ENCODE measurements at places on chromosomes 1 and 21.

DNA sequence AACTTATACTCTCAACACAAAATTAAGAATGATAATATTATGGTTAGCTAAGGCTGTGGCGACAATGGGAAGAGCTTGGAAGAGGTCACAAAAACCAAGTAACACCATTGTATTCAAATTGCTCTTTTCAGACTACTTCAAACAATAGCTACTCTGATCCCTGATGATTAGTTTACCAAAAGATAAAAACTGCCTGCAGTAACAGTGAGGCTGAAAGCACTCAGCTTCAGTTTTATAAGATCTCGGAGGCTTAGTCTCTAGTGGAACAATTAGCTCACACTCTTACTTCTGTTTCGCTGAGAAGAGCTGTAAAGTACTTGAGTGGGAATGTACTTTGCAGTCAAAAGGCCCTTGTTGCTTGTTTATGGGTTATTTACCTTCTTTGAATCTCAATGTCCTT lies 278.5 kb downstream of the LRRC7 start:
- H3K27ac ChIP-seq: no peak overlapping the region
- no peaks in the 10 kb centered on the region for H3K4me1 ChIP-seq
- no peaks in the 10 kb centered on the region for H3K36me3 ChIP-seq
- H3K27me3 ChIP-seq: no peaks in the 10 kb centered on the region
- no peak overlapping the region for H3K4me3 ChIP-seq

DNA sequence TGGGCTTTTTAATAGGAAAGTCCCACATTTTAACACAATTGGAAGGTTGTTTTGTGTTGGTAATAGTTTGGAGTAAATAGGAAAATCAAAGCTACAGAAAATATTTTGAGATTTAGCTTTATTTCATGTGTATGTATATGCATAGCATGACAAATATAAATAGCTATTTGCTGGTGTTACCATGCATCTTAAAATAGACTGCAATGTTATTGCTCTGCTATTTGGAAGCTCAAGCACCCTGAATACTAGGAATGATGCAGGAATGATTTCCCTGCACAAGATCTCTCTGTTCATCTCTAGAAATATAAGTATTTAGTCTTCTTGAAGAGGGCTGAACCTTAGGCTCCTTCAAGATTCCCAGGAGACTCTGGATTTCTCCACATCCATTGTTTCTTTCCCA lies 268.3 kb upstream of the POGK start:
- H3K27me3 ChIP-seq: no peaks in the 10 kb centered on the region
- peaks cover 8% of the 10 kb centered on the region for H3K36me3 ChIP-seq
- DNase-seq: no peak
- H3K4me3 ChIP-seq: no peak overlapping the region
- H3K4me1 ChIP-seq: no peaks in the 10 kb centered on the region

DNA sequence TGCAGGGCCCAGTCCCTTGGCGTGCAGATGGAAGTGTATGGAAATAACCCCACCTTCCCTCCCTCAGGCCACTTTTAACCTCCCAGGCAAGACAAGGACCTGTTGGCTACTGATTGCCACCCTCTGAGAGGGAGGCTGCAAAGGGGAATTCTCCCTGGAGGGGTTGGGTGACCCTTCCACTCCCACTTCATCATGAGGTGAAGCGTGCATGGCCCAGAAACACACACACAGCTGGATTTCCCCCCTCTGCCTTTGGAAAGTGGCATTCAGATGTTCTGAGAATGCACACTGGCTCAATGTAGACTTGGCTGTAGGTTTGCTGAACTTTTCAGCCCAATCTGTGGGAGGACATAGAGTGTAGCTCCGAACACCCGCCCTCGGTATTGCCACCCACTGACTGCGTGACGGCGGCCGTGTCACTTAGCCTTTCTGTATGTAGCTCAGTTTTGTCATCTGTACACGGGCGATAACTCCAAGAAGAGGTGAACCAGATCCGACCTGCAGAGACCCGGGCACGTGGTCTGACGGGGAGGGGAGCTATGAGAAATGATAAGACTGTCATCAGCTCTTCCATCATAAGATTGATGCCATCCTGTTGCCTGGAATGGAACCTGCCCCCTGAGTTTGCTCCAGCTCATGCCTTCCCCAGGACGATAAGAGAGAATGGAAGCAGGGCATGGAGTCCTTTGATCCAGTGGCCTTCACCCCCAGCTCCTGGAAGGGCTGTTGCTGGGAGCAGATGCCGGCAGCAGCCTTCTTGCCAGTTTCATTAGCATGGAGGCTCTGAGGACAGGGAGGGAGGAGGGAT lies 19.3 kb downstream of the MIIP start:
- H3K4me1 ChIP-seq: no peaks in the 10 kb centered on the region
- DNase-seq: no peak
- no peaks in the 10 kb centered on the region for H3K36me3 ChIP-seq
- H3K27ac ChIP-seq: no peak overlapping the region

GRCh38 chr21:45427331-45428271 lies 22.6 kb downstream of the COL18A1 start:
- H3K27me3 ChIP-seq: no peaks in the 10 kb centered on the region
- no peak overlapping the region for H3K4me3 ChIP-seq
- DNase-seq: peak; percentile 91
- peaks cover 21% of the 10 kb centered on the region for H3K36me3 ChIP-seq

DNA sequence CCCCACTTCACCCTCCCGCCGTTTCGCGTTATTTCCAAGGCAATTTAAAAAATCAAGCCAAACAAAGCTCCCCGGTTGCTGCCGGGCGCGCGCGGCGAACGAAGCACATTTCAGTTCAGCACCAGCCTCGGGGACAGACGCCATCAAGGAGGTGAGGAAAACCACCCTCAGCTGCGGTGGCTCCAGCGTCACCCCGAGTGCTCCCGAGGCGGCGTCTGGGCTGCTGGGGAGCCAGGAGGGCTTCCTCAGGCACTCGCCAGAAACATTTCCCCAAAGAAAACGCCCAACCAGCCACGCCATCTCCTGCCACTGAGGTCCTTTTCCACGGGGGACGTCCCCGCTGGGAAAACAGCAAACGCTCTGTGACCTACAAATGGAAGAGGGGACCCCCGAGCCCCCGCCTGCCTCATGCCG lies 623 bp downstream of the GNG4 start:
- H3K4me3 ChIP-seq: peak overlapping the region; percentile 74
- no peaks in the 10 kb centered on the region for H3K36me3 ChIP-seq
- DNase-seq: peak; percentile 79
- H3K27ac ChIP-seq: no peak overlapping the region

GRCh38 chr1:26999440-26999987 lies 6.0 kb downstream of the TRNP1 start:
- H3K27ac ChIP-seq: peak overlapping the region; percentile 91
- H3K4me1 ChIP-seq: peaks cover 25% of the 10 kb centered on the region
- no peaks in the 10 kb centered on the region for H3K27me3 ChIP-seq
- H3K36me3 ChIP-seq: peaks cover 50% of the 10 kb centered on the region
- peak; percentile 96 for DNase-seq

DNA sequence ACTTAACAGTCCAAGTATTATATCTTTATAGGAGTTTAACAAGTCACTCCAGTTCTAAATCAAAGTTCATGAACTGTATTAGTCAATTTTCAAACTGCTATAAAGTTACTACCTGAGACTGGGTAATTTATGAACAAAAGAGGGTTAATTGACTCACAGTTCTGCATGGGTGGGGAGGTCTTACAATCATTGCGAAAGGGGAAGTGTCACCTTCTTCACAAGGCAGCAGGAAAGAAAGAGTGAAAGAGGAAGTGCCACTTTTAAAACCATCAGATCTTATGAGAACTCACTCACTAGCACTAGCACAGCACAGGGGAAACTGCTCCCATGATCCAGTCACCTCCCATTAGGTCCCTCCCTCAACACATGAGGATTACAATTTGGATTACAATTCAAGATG lies 70.0 kb downstream of the CLCA4 start:
- H3K36me3 ChIP-seq: peaks cover 6% of the 10 kb centered on the region
- H3K27ac ChIP-seq: no peak overlapping the region
- no peaks in the 10 kb centered on the region for H3K4me1 ChIP-seq
- H3K4me3 ChIP-seq: no peak overlapping the region
- DNase-seq: no peak

DNA sequence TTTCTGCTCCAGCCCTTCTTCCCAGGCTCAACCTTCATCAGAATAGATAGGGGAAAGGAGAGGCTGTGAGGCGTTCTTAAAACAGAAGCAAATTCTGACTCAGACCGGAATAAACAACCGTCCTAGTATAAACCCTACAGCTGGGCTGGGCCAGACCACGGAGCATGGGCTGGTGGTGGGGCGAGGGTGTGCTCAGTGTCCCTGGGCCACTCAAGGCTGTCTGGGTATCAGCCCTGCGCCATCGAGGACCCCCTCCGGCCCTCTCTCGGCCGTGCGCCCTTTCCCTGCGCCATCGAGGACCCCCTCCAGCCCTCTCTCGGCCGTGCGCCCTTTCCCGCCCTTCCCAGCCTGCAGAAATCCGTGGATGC lies 36.0 kb downstream of the CAPN2 start:
- H3K27me3 ChIP-seq: peaks cover 14% of the 10 kb centered on the region
- peaks cover 29% of the 10 kb centered on the region for H3K36me3 ChIP-seq
- DNase-seq: no peak
- H3K4me1 ChIP-seq: peaks cover 8% of the 10 kb centered on the region

DNA sequence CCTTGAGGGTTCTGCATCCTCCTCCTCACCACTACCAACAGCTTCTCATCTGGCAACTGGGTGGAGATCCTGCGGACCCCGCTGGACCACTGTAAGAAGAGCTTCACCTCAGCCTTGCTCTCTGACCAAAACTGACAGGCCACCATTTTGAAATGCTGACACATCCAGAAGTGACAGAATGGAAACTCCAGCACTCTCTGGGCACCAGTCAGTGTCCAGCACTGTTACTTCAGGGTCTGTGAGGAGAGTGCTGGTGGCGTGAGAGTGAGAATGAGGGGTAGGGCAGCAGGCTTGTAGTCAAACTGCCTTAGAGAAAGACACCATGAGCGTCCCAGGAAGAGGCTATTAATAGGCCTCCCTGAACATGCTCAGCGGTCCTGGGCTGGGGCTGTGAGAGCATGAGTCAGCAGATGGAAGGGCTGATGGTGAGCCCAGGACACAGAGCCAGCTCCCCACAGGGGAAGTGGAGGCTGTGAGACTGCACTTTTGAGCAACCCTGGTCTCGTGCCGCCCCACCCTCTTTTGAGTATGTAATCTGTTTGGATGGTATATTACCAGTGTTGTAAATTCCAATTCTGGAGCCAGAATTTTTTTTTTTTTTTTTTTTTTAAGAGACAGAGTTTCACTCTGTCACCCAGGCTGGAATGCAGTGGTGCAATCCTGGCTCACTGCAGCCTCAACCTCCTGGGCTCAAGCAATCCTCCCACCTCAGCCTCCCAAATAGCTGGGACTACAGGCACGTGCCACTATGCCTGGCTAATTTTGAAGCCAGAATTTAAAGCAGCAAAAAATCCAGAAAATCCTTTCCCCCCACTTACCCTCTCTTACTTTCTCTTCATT lies 34.4 kb upstream of the SLC30A1 start:
- H3K27ac ChIP-seq: no peak overlapping the region
- H3K36me3 ChIP-seq: no peaks in the 10 kb centered on the region
- H3K4me1 ChIP-seq: no peaks in the 10 kb centered on the region
- DNase-seq: no peak

DNA sequence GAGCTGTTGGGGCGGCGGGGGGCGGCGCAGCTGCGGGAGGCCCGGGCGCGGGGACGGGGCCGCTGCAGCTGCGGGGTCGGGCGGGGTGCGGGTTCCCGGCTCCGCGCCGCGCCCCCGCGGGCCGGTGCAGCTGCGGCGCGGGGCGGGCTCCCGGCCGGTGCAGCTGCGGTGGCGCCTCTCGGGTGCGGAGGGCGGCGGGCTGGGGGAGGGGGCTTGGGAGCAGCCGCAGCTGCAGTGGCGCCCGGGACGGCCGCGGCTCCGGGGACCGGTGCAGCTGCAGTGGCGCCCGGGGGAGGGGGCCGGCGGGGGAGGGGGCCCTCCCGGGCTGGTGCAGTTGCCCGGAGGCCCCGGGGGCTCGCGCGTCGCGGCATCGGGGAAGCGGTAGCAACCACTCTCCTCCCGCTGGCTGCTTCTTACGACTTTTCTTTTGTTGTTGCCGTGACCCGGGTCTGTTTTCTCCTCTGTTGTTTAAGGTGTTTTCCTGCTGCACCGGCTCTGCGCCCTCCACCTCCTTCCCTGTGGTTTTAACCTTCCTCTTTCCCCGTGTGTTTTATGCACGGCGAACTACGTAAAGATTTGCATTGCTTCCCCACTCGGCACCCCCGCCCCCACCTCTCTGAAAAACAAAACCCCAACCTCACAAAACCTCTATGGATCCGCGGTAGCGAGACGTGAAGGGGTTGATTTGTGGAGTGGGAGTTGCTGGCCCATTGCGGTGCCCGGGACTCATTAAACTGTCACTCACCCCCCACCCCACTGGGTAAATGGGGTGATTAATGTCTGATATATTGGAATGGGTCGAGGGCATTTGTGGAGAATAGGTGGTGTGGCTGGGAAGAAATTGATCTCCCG lies 1.7 kb upstream of the ZBTB18 start:
- H3K4me3 ChIP-seq: peak overlapping the region; percentile 93
- no peak overlapping the region for H3K27ac ChIP-seq
- H3K4me1 ChIP-seq: peaks cover 5% of the 10 kb centered on the region
- H3K27me3 ChIP-seq: peaks cover 5% of the 10 kb centered on the region

- DNase-seq: no peak
- H3K27me3 ChIP-seq: no peaks in the 10 kb centered on the region
- H3K4me1 ChIP-seq: no peaks in the 10 kb centered on the region
- H3K36me3 ChIP-seq: peaks cover 10% of the 10 kb centered on the region
- no peak overlapping the region for H3K4me3 ChIP-seq
Observed at GRCh38 chr1:187763465-187763864, 934.7 kb downstream of the PLA2G4A start.

GRCh38 chr21:25583370-25584130 lies 23.7 kb downstream of the MRPL39 start:
- no peaks in the 10 kb centered on the region for H3K4me1 ChIP-seq
- H3K27ac ChIP-seq: no peak overlapping the region
- no peak for DNase-seq
- no peak overlapping the region for H3K4me3 ChIP-seq
- peaks cover 27% of the 10 kb centered on the region for H3K36me3 ChIP-seq

- H3K4me1 ChIP-seq: peaks cover 11% of the 10 kb centered on the region
- H3K36me3 ChIP-seq: no peaks in the 10 kb centered on the region
- no peaks in the 10 kb centered on the region for H3K27me3 ChIP-seq
- H3K27ac ChIP-seq: no peak overlapping the region
- no peak overlapping the region for H3K4me3 ChIP-seq
Observed at GRCh38 chr1:166036092-166036491, 130.7 kb downstream of the FAM78B start.

DNA sequence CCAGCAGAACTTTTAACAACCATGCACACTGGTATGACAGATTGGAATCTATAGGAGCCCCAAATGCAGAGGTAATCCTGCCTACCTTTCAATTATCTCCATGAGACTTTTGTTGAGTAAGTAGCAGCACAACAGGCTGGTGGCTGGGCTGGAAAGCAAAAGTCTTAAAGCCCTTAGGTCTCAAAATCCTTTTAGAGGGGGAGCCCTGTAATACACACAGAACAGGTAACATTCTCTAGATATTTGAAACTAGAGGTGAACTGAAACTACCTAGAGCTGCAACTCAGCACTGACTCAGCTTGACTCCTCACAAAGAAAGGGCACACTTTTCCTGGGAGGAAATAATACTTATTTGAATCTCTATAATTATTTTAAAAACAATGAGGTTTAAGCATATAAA lies 71.5 kb downstream of the CLCA4 start:
- H3K27me3 ChIP-seq: no peaks in the 10 kb centered on the region
- H3K27ac ChIP-seq: no peak overlapping the region
- no peaks in the 10 kb centered on the region for H3K4me1 ChIP-seq
- no peak overlapping the region for H3K4me3 ChIP-seq
- H3K36me3 ChIP-seq: peaks cover 17% of the 10 kb centered on the region
